ENCODE measurements at places on chromosomes 3 and 15.

DNA sequence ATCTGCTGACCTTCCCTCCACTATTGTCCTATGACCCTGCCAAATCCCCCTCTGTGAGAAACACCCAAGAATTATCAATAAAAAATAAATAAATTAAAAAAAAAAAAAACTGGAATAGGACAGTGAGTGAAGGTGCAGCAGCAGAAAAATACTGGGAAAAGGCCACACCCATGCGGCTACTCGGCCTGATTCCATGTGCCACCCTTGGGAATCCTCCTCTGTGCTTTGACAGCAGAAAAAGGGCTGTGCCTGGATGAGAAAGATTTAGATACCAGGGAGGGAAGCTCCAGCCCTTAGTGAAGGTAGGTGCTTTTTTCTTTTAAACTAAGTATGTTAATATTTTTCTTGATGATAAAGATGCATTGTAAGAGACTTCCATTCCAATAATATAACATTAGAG, 107.8 kb downstream of the CTNNB1 start:
- DNase-seq = peak; percentile 7

DNA sequence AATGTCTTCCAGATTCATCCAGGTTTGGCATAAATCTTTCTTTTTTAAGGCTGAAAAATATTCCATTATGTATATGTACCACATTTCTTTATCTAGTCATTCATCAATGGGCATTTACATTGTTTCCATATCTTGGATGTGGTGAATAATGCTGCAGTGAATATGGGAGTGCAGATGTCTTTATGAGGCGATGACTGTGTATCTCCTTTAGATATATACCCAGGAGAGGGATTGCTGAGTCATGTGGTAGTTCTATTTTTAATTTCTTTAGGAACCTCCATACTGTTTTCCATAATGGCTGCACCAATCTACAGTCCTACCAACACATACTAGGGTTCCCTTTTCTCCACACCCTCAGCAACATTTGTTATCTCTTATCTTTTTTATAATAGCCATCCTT, 96.3 kb downstream of the LRRC28 start:
- no peak for DNase-seq

GRCh38 chr3:2352134-2352762, 253.6 kb downstream of the CNTN4 start:
- DNase-seq = no peak

DNA sequence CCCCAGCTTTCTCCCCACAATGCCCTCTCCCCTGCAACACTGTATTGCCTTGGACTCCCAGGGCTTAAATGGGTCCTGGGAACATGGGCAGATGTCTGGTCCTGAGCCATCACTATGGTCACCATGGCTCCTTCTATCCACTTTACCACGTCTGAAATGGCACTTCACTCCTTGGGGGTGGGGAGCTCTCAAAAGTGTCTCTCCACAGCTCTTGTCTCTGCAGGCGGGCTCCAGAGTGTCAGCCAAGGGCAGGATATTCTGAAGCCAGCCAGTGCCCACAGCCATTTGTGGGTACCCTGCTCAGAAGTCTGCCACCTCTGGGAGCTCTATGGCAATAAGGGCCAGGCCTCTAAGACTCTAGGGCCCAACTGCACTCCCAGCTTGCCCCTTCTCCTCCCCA, 163.9 kb downstream of the PPM1L start:
- peak; percentile 76 for DNase-seq

- DNase-seq = no peak
These were observed 37.3 kb upstream of the B3GALNT1 start for GRCh38 chr3:161142486-161142885.

DNA sequence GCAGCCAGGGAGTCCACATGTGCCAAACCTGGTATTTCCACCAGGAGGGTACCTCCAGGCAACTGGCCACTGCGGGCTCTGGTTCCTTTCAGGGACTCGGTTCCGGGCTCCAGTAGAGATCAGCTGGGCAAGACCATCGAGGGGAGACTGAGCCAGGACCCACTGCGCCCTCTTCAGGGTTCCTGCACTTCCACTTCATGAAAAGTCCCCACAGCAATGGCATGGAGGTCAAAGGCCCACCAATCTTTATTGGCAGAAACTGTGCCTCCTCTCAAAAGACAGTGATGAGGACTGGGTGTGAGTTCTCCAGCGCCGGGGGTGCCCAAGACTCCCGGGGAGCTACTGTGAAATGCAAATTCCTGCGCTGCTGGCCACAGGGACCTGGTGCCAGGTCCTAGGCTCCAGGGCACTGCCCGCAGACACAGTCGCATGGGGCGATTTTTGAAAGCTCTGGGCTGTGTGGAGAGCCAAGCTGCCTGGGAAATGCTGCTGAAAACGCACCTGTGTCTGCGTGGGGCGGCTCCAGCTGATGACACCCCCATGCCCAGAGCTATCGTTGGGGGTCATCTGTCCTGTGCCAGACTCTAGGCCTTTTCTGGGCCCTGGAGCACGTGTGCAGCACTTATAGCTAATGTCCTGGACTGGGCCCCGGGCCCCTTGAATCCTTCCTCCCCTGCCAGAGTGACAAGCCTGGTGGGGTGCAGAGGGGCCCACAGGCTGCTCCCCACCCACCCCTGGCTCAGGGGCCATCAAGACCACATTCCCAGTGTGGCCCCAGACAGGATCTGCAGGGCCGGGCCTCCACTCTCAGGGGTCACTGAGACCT, 144.0 kb downstream of the NSMCE3 start:
- DNase-seq = no peak

Measured in NCI-H187 (cell line).